Right atrium auricular region (tissue), 2 donors: ENCODE measurements at places on chromosomes 7 and 10. TPM values are rescaled to one million over a fixed set of nuclear protein-coding genes. Genes with fewer than 3 reads are reported as not detected.

Gene C7orf33
- total RNA-seq: not detected

Gene ANKRD61
- not detected for total RNA-seq

Gene CALML3
- not detected for total RNA-seq

DNA sequence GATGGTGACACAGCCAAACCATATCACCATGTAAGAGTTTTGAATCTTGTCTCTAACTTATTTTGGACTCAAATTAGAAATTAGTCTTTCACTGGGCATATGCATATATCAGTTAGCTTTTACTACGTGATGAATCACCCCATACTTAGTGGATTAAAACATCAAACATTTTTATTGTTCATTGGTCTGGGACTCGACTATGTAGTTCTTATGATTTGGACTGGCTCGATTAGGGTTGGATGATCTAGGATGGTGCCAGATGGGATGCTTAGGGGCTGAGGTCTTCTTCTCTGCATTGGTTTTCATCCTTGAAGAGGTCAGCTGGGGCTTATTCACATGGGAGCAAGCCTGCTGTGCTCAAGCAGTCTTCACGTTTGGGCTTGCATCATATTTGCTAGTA lies 264.9 kb downstream of the EXOC4 start:
- no peaks in the 10 kb centered on the region for H3K36me3 ChIP-seq
- no peaks in the 10 kb centered on the region for H3K27me3 ChIP-seq
- no peaks in the 10 kb centered on the region for H3K4me1 ChIP-seq
- no peak overlapping the region for H3K4me3 ChIP-seq

DNA sequence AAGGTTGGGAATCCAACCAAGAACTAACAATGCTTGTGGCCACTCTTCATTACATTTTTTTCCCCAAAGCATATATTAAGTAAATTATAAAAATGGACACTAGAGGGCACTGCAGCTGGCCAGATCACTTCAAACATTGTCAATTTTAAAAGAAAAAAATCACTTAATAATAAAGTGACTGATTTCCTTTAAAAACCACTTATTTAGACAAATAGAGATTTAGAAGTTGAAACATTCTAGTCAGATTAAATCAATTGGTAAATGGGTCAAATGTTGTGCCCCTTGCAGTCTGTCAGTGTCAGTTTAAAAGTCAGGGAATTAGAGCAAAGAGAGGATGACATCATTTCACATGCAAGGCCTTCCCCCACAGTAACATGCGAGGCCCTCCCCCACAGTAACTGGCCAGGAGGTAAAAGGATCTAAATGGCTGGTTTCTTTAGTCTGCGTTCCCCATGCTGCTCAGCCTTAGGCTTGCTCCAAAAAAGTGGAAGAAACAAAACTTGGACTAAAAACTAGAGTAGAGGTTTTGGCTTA lies 177.9 kb downstream of the SKAP2 start:
- no peaks in the 10 kb centered on the region for H3K27me3 ChIP-seq
- H3K4me3 ChIP-seq: no peak overlapping the region
- H3K4me1 ChIP-seq: no peaks in the 10 kb centered on the region
- no peak overlapping the region for H3K27ac ChIP-seq
- DNase-seq: no peak
- H3K36me3 ChIP-seq: no peaks in the 10 kb centered on the region

DNA sequence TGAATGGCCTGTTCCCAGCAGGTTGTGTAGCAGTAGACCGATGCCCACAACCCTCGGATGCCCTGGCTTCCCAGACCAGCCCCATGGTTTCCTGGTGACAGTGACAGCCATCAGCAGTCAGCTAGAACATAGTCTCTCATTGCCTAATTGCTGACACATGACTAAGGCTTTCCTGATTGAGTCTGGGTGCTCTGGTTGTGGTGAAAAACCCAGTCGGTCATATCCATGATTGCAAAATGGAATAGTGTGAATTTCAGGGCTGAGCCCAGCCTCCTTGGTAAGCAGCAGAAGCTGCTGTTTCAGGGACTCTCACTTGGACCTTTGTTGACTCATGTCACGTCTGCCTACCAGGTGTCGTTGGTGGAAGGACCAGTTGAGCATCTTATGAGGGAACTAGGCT lies 36.6 kb downstream of the POR start:
- peak; percentile 70 for DNase-seq
- no peak overlapping the region for H3K4me3 ChIP-seq
- no peaks in the 10 kb centered on the region for H3K27me3 ChIP-seq
- H3K4me1 ChIP-seq: no peaks in the 10 kb centered on the region

DNA sequence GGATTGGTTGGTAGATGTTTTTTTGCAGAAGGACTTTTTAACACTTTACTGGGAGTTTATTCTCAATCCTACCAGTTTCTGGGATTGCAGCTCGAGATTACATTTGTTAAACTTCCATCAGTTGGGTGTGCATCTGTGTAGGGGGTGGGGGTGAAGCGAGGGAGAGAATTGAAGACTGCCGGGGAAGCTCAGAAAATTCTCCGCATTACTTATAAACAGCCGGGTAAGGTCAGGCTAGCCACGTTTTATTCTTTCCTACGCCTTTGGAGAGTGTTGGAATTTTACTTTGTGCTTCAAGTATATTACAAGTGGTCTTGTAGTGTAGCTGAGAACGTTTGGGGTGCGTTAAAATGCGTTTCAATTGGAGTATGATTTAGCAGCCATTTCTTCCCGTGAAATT lies 1.1 kb downstream of the PALS2 start:
- peak overlapping the region; percentile 69 for H3K4me3 ChIP-seq
- no peak for DNase-seq
- H3K27me3 ChIP-seq: no peaks in the 10 kb centered on the region
- no peak overlapping the region for H3K27ac ChIP-seq

GRCh38 chr10:19832699-19833098 lies 16.5 kb downstream of the PLXDC2 start:
- peaks cover 19% of the 10 kb centered on the region for H3K4me1 ChIP-seq
- H3K36me3 ChIP-seq: no peaks in the 10 kb centered on the region
- H3K27me3 ChIP-seq: no peaks in the 10 kb centered on the region
- DNase-seq: no peak
- H3K27ac ChIP-seq: no peak overlapping the region
